T-helper 17 cell (primary cell): ENCODE measurements at places on chromosomes 5 and 9.

DNA sequence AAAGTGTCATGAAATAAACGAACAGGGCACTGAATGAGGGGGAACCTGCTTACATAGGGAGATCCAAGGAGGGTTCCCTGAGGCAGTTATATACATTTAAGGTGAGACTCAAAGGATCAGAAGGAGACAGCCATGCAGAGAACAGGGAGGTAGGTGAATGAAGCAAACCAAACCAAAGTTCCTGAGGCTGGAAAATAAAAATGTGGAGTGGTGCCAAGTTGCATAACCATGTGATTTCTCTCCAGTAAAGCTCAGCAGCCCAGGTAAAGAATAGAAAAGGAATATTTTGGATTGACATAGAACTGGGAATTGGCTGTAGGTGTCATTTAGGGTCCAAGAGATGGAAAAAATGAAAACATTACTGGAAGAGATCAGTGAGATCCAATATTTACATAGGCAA lies 110.7 kb downstream of the CAAP1 start:
- no peak for DNase-seq

DNA sequence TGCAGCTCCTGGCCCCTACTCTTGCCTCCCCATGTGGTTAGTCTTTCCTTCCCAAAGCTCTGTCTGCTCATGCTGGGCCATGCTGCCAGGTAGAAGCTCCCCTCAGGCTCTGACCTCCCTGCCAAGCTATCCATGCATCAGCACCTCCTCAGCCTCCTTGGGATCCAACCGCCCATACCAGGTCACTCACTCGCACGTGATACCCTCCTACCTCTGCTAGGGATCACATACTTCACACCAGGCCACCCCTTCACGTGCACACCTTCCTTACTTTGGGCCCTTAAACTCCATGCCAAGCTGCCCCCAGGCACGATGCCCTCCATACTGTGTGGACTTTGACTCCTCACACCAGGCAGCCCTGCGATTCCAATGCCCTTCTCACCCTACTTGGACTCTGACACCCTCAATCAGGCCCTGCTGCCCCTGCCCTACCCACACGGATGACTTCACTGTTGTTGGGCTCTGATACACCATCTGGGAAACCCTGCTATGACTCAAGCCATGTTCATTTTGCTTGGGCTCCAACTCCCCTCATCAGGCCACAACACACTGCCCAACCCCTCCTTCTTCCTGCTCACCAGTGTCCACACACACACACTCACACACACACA lies 34.1 kb downstream of the ZNF483 start:
- DNase-seq, result no peak

DNA sequence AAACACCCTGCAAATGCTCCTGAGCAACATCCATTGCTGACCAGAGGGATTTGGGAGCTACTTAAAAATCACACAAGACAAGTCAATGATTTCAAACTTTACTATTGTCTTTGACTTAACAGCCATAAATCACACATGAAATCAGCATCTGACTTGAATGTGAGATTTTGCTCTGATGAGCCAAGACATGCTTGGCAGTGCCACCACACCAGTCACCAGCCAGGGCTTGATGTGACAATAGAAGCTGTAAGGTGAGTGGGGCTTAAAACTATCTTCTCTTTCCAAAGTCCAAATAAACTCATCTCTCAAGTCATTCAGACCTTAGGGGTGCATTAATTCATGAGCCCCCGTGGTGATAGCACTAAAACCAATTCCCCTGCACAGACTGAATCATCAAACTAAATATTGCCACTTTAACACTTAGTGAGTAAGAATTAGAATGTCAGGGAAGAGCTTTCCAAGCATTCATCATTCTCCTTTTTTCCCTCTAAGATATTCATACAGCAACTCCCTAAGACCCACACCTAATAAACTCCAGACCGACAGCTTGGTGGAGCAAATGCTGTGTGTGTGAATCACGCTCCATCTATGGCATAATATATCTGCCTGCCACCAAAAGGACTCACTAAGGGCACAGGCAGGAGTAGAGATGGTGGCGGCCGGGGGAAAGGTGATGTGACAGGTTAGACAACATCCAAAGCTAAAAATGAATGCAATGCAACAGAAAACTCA lies 119.4 kb downstream of the SPOCK1 start:
- DNase-seq, result no peak

DNA sequence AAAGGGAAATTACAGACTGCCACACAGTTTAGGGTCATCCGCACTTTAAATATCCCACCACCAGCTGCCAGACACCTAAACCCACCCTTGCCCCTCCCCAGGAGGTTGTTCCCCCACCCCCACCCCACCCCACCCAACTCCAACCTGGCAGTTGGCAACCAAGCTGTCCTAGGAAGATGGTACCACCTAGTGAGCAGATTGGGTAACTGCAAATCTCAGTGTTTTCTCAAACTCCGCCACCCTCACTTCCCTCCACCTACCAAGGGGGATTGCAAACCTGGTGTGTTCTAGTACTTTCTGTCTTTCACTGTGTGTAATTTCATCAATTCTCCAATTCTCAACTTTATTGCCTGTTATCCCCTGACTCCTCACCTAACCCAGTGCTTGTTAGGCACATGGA lies 323.8 kb upstream of the IRX2 start:
- DNase-seq, result no peak

- no peak for DNase-seq
Observed at GRCh38 chr5:159907689-159908590, 8.3 kb upstream of the ADRA1B start.

DNA sequence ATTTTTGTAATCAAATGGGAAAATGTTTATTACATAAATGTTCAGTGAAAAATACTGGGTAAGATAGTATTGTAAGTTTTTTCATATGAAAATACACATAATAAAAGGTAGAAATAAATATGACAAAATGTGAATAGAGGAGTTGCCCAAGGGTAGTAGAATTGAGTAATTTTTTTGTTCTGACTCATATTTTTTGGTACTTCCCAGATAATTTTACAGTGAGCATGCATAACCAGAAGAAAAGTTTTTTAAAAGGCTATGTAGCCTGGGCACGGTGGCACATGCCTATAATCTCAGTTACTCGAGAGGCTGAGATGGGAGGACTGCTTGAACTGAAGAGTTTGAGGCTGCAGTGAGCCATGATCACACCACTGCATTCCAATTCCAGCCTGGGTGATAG lies 116.9 kb downstream of the PIP5K1B start:
- DNase-seq, result no peak

DNA sequence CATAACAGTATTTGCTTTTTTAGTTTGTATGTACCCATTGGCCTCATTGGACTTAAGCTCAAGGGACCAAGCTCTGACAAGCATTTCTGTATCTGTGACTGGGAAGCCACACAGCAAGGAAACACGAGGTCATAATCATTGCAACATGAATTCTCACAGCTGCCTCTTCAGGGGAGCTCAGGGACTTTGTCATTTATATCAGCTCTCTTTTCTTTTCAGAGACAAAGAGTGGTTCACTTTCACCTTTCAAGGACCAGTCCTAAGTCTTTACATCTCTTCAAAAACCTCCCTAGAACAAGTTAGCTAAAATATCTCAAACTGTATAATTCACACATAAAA lies 58.6 kb downstream of the ADAMTS12 start:
- DNase-seq, result no peak

DNA sequence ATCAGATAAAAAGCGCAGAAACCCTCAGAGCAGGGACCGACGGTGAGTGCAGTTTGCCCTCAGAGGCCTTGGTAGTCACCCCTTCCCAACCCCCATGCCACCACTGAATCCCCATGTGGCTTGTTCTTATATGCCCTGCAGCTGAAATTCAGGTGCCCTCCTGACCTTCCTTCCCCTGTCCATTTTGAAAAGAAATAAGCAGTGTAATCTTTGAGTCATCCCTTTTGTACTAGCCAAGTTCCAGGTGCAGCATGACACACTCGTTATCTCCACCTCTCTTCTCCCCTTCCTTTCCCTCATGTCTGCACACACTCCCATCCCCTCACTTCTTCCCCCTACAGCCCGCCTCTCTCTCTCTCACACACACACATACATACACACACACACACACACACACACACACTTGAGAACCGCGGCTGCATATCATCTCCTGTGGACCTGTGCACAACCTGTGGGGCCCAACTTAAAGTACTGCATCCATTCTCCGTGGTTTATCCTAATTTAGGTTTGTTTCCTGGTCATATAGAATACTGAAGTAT lies 53.1 kb downstream of the SYK start:
- no peak for DNase-seq

GRCh38 chr5:167902298-167902697 lies 389.1 kb upstream of the WWC1 start:
- no peak for DNase-seq

DNA sequence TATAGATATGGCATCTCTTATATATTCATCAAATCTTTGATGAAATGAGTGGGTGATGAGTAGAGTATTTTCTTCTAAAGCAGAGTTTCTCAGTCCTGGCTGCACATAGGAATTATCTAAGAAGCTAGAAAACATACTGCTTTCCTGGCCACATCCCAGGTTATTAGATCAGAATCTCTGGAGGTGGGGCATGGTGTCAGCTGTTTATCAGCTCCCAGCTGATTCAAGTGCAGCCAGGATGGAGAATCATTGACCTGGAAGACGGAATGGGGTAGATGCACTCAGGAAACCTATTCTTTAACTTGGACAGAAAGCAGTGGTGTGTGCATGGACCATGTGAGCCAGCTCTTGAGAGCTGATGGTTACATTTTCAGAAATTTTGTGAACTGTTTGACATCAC lies 108.1 kb upstream of the IL6ST start:
- DNase-seq, result no peak

GRCh38 chr9:111427186-111427585 lies 57.0 kb downstream of the ECPAS start:
- DNase-seq, result no peak

DNA sequence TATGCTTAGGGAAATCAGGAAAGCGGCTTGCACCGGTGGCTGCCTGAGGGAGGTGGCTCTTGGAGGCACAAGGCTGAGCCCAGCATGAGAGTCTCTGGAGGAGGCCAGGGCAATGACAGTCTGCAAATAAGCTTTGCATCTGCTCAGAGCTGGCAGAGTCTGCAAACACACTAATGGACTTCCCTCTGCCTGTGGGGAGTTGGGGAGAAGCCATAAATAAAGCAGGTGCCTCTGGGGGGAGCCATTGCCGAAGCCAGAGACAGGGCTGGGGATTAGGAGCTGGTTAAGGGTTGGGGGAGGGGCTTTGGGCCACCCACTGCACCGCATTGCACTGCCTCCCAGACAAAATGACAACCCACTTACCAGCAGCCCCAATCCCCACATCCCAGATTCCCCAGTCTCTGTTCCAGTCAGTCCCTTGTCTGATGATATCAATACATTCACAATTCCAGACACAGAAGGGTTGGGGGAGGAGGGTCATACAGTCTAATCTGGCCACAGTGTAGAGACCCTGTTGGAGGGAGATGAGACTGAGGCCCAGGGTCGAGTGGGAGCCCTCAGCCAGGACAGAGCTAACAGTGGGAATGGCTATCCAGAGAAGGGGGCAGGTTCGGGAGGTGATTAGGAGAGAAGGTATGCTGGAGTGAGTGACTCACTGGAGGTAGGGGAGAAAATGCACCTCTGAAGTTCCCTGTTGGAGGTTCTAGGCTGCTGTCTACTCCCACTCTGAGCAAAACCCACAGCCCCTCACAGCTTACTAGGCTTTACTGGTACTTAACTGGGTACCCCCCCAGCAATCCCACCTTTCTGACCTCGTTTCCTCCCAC lies 53.7 kb downstream of the PAX5 start:
- no peak for DNase-seq

DNA sequence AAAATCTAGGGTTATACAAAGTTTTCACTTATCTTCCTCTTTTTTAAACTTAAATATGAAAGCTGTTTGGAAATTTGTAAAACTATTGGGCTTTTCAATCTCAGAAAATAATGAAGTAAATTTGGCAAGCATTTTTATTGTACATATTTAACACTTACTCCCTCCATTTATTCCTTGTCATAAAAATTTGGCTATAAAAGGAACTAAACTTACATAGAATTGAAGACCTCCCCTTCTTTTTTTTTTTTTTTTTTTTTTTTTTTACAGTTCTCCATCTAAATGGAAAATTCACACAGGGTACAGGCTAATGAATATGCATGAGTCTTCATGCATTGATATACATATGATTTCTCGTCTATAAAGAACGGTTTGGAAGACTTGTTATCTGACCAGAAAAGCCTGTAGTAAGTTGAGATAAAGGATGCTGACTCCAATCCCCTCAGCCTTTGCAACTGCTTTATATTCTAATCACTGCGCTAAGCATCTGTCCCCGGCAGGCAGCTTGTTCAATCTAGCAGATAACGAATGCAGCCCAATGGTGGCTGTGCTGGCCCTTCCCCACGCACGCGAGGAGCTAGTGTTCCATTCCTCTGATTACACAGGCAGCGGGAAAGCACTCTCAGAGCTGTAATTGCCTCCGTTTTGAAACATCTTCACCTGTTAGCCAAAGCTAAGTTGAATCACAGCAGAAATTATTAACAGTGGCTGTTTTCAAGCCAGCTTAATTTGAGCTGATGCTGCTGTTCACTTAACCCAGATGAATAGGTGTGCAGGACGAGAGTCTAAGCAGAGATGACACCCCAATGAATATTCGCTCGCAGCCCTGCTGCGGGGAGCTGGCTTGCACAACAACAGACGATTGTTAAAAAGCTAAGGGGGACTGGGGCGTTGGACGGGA lies 453.8 kb upstream of the ZNF608 start:
- no peak for DNase-seq

DNA sequence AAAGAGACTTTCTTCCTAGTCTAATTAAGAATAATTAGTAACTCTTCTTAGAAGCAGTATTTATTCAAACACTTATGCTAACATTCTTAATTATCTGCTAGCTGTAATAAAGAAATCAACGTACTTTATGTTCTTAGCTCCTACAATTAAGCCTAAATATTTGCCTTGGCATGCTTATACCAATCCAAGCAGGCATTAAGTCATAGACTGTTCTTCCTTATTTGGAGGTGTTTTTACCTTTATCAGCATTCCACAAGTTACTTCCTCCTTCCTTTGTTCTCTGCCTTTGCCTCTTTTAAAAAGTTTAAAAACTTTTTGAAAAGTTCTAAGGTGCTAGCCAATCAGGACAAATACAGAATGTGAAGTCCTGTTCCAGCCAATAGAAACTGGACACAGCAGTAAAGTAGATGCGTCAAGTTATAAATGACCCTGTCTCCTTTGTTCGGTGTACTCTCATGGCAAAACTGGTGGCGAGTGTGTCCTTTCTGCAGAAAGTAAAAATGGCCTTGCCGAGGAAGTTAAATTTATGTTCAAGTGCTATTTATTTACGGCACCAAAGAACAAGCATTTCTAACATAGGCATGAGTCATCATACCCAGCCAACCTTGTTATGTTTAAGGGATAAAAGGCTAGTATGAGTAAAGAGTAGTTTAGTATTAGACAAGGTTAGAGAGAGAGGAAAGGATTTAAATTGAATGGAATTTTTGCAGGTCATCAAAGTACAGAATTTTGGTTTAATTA lies 58.6 kb downstream of the GPBP1 start:
- no peak for DNase-seq
